ENCODE measurements at places on chromosomes 4 and X. TPM values are rescaled to one million over a fixed set of nuclear protein-coding genes. Genes with fewer than 3 reads are reported as not detected.

The XG gene
- total RNA-seq: not detected

The POLA1 gene
- total RNA-seq: 43.1 TPM

The TMSB15A gene
- 0.49 TPM for total RNA-seq

The PRKG2 gene
- 0.59 TPM for total RNA-seq

The FMR1NB gene
- total RNA-seq: not detected

DNA sequence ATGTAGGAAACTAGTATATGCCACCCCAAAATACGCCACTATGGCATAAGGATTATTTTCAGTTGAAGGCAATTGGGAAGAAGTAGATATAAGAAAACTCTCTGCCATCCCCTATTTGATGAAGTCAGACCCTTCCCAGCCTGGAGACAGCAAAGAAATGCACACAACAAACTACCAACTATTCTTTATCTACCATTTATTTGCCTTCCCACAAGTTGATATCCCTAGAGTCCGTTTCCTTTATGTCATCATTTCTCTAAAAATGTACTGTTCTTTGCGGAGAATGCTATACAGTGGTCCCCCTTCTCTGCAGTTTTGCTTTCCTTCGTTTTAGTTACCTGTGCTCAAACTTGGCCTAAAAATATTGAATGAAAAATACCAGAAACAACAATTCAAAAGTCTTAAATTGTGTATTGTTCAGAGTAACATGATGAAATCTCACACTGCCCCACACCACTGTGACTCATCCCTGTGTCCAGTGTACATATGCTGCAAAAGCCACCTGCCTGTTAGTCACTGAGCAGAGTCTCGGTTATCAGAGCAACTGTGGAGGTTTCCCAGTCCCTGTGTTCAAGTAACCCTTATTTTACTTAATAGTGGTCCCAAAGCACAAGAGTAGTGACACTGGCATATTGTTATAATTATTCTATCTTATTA is 152.3 kb downstream of the WDFY3 start:
- no peak for DNase-seq

- no peak for DNase-seq
Measured at GRCh38 chrX:37906357-37906756, 59.0 kb upstream of the DYNLT3 start.

DNA sequence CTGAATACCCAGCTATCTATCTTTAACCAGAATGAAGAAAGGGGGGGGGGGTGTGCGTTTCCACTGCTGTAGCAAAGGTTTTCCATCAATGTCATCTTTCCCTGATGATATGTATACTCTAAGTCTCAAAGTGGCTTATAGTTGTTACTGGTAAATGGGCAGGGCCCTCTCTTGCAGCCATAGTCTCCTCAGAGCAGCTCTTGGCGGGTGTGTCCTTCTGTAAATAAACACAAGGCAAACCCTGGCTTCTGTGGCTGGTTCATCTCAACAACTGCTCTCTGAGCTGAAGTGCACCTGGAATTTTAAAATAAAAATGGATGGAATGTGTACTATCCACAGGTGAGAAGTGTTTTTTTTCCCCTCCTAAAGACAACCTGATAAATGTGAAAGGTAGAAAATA is 57.5 kb upstream of the SCML1 start:
- no peak for DNase-seq

GRCh38 chr4:169208516-169208915 is 62.2 kb downstream of the SH3RF1 start:
- DNase-seq: no peak

GRCh38 chrX:11499076-11500044 is 166.4 kb downstream of the ARHGAP6 start:
- no peak for DNase-seq
